Stimulated activated CD4-positive, alpha-beta T cell treated with anti-CD3 and anti-CD28 coated beads, Interleukin-1b, Interleukin-23, amount 100 ng/mL, for 1 hour (primary cell): ENCODE measurements at places on chromosomes 11 and 22.

GRCh38 chr11:48025984-48026340 lies 45.6 kb downstream of the PTPRJ start:
- DNase-seq, result no peak

DNA sequence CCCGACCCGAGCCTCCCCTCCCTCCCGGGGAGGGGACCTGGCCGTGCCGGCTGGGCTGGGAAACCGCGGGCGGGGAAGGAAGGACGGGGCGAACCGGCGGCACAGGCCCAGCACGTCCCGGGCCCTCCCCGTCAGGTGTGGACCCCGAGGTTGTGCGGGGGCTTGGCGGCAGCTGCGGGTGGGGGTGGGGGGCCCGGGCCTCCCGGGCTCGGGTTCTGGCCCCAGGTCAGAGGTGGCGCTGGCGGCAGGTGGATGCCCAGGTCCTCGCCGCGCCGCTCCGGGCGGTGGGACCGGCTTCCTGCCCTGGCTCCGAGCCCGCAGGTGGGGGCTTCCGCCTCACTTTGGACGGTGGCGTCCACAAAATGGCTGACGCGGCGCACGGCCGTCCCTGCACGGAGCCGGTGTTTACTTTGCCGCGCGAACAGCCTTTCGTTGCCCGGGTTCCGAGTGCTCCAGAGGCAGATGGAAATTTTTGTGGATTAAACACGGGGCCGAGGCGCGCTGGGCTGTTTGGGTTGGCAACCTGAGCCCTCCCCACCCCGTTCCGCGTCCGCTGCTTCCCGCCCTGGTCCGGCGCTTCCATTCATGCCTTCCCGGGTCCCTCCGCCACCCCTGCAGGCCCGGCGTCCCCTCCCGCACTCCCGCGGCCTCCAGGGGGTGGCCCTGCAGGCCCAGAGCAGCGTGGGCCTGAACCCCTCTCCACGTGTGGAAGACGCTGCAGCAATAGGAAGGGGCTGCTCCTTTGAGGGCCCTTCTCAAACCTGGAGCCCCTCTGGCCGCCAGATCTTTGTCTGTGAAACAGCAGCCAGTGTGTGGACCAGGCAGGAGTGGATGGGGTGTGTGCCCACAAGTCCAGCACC lies 92.0 kb upstream of the KCNQ1OT1 start:
- no peak for DNase-seq

- no peak for DNase-seq
Measured at GRCh38 chr11:35363854-35364780, 55.2 kb downstream of the SLC1A2 start.

DNA sequence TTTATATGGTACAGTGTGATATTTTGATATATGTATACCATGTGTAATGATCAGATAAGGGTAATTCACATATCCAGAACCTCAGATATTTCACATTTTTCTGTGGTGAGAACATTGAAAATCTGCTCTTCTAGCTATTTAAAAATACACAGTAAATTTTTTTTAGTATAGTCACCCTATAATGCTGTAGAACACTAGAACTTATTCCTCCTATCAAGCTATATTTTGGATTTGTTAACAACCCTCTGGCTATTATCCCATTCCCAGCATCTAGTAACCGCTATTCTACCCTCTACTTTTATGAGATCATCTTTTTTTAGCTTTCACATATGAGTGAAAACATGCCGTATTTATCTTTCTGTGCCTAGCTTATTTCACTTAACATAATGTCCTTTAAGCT lies 65.5 kb upstream of the SYT9 start:
- no peak for DNase-seq

DNA sequence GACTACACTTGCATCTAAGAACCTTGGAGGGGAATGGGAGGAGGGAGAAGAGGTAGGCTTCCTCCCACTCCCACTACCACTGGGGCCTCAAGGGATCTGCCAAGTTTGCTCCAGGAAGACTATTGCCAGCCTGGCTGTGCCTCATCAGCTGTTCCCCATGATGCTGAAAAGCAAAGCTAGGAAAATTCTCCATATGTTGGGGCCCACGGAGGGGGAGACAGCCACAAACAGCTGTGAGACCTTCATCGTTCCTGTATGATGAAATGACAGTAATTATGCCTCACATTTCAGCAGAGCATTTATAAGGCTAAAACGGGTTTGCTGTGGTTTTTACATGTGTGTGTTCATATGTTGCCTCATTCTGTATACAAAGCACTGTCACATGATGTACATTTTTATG lies 6.7 kb downstream of the DSCAML1 start:
- DNase-seq, result no peak

DNA sequence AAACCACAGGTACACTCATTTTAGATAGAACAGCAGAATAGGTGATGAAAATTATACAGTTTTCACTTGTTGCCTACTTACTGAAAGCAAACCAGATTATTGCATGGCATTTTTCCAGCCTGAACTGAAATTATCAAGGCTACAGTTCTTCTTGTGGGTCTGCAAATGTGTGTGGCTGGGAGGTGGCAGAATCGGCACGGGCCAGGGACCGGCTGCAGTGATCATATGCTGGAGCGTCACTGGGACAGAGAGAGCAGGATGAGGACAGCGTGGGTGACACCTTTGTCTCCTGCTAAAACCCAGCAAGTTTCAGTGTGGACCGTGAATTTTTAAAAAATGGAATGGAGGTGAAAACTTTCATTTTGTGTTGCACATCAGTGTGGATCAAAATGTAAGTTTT lies 59.3 kb upstream of the PITPNB start:
- no peak for DNase-seq

DNA sequence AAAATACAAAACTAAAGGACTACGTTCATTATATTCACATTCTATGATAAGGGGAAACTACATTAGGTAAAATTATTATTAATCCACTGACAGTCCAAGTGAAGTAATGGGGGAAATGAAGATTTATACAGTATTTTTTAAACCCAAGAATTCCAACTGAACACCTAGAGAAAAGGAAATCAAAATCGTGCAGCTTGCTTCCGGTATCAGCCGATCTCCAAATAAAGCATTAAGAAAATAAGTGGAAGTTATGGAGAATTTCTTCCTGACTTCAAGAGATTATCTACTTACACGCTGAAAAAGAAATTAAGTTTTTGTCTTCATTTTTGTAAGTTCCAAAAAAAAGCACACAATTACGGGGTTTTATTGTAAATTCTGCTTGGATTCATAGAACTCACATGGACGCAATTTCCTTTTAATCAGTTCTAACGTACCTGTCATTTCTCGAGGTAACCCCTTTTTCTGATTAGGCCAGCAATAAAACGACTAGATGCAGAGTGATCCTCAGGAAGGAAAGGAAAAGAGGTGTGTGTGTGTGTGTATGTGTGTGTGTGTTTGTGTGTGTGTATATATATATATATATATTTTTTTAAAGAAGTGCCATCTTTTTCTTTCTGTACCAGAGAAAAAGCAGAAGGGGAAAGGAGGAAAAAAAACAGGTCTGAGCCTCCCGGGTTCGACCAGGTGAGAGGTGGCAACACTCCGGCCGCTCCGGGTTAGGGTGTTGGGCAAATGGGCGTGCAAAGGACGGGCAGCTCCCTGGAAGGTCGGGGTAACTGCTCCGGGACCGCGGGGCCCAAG lies 1.1 kb downstream of the ZBTB44 start:
- no peak for DNase-seq
